Karpas-422 (cell line): ENCODE measurements at places on chromosomes 12 and 14.

GRCh38 chr12:22312336-22312735, 22.2 kb downstream of the ST8SIA1 start:
- DNase-seq: no peak

DNA sequence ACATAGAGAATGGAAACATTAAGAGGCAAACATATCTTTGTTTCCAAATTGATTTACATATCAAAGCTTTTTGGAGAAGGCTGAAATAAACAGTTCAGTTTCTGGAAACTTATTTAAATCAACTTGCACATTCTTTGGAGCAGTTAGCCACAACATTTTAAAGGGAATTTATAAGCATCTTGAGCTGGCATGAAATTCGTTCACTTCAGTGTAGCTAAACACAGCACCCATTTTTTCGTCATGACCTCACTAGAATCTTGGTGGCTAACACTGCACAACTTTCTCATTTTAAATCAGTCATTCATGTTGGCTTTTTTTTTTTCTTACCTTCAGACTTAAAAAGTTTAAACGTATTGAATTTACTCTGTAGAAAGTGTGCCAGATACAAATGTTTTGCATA, 1139.9 kb upstream of the FLRT2 start:
- no peak for DNase-seq

DNA sequence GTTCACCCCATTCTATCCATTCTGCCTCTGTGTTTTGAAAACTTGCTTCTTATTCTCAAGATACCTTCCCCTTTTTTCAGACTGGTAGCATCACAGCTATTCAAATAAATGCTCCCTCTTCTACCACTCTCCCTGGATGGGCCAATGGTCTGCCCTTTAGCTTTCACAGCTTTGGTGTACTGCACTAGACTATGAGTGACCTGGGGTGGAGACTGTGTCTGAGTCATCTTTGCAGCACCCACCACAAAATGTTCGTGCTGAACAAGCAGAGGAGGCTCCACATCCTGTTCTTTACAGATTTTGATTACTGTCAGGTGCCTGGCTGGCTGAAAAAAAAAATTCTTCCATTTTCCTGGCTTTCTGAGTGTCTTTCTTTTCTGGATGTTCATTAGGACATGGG, 1104.1 kb upstream of the TMEM132C start:
- DNase-seq: no peak

- DNase-seq: no peak
These were observed 108.8 kb downstream of the TXNDC16 start for GRCh38 chr14:52443506-52443905.

GRCh38 chr14:61343991-61344405, 22.6 kb downstream of the PRKCH start:
- DNase-seq: no peak

GRCh38 chr14:106694638-106695393, 1168.4 kb downstream of the TMEM121 start:
- DNase-seq: no peak

- no peak for DNase-seq
These were observed 119.9 kb upstream of the LHX5 start for GRCh38 chr12:113591480-113591974.
